ENCODE measurements at places on chromosomes 11 and 22.

- DNase-seq: no peak
Measured at GRCh38 chr22:50253941-50254340, 2.9 kb upstream of the HDAC10 start.

DNA sequence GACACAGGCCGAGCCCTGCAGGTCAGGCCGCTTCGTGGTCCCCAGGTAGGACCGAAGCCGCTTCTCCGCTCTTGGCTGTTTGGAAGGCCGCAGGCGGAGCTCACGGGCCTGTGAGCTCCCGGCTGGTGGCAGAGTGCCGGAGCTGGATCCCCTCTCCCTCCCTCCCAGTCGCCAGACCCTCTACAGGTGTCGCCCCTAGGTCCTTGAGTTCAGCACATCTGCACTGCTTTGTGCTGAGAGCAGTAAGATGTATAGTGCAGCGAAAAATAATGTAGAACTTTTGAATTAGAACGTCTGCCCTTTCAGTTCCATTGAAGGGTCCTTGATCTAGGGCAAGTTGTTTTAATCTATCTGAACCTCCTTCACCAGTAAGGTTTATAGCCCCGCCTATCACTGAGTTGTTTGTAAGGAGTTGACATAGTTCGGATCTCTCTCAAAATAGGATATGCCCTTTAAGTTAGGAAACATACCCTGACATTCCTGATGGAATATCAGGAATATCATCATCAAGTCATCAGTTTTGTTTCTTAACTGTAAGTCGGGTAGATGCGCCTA lies 419 bp downstream of the ANKRD49 start:
- DNase-seq: no peak

- DNase-seq: no peak
Measured at GRCh38 chr11:108125096-108125495, 3.7 kb downstream of the ACAT1 start.

- DNase-seq: no peak
Measured at GRCh38 chr11:132855516-132855915, 676.8 kb downstream of the OPCML start.

- DNase-seq: no peak
Measured at GRCh38 chr11:75966537-75967287, 151.7 kb downstream of the UVRAG start.

DNA sequence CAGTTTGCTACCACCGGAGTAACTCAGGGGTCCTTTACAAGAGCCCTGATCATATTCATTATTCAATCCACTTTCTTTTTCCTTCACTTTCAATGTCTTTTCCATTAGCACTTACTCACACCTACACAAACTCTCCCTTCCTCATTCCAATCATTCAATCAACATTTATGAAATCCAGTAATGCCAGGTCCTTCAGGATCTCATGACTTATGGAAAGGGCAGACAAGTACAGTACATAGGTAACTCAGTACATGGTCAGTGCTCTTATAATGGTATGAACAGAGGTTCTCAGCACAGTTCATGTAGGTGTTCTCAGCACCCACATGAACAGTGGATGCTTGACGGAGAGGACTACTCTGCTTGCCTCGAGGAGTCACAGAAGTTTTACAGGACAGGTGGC lies 106.6 kb downstream of the USP35 start:
- DNase-seq: no peak

GRCh38 chr22:31104869-31105268 lies 2.5 kb downstream of the SELENOM start:
- no peak for DNase-seq

DNA sequence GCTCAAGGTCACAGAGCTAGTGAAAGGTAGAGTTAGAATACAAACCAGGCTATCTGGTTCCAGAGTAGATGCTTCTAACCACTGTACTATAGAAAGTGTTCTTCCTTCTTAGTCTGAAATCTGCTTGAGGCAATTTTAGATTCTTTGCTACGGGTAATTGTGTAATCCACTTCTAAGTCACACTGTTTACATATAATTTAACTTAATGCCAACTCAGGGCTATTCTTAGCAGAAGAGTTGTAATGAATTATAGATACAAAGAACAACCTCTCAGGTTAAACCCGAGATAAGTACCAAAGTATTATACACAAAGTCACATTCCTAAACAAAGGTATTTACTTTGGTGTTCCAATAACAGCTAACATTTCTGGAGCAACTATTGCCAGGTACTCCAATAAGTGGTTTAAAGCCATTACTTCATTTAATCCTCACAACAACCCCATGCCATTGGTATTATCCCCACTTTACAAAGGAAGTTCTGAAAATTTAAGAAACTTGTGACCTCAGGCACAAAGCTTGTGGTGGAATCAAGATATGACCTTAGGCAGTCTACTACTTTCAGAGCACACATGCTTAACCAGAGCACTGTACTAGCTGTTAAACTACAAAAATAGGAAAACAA lies 31.1 kb upstream of the DDI1 start:
- DNase-seq: no peak

DNA sequence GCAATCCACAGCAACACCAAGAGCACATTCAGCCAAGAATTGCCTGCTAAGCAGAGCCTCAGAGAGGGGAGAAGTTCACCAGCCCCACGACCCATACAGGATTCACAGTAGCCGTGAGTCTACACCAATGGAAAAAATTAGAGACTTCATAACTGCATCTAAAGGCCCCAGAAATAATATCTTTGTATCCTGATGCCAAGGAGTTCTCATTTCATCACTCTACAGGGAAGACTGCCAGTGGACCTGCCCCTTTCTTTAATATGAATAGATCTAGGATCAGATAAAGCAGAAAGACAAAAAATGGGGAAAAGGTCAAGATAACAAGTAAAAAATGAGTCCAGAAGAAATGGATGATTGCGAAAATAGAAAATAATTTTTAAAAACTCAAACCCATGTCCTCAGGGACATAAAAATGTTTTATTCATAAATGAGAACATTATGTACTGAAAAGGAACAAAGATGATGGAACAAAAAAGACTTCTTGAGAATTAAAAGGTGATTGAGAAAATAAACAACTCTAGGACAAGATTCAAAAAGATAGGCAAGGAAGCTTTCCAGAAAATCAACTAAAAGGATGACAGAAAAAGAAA lies 9.5 kb downstream of the APOL3 start:
- DNase-seq: no peak

DNA sequence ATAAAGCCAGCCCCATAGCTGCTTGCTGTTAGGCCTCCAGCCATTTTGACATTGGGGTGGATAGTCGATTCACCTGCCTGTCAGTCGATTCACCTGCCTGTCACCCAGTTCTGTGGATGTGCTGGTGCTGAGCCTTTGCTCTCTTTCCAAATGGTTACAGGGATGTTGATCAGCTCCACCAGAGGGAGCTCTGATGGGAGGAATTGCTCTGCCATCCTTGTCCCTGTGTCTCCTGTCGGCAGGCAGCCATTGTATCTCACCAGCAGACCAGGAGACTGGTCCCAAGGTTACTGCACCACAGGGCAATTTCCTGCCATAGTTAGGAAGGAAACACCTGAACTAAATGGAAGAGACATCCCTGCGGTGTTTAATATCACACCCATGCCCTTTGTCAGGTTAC lies 6.1 kb downstream of the MPEG1 start:
- DNase-seq: no peak

DNA sequence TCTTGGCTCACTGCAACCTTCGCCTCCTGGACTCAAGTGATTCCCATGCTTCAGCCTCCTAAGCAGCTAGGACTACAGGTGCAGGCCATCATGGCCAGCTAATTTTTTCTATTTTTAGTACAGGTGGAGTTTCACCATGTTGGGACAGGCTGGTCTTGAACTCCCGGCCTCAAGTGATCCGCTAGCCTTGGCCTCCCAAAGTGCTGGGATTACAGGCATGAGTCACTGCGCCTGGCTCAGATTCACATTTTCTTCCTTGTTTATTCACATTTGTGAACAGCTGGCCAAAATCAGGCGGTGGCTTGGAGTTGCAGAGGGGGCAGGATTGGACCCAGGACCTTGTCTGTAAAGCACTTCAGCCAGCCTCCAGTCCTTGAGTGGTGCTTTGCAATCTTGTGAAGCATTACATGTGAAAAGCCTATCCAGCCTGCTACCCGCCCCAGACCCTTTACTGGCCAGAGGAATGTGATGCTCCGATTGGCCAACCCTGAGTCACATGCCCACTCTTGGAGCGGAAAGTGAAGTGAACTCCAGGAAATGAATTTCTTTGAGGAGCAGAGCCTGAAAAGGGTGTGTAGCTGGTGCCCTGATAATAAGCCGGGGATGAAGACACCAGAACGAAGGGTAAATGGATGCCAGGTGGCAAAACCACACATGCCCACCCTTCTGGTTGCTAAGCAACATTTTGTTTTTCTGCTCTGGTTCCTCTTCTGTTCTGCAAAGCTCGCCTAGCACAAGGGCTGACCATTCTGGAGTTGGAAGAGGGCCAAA lies 62.6 kb upstream of the PTPRJ start:
- no peak for DNase-seq

DNA sequence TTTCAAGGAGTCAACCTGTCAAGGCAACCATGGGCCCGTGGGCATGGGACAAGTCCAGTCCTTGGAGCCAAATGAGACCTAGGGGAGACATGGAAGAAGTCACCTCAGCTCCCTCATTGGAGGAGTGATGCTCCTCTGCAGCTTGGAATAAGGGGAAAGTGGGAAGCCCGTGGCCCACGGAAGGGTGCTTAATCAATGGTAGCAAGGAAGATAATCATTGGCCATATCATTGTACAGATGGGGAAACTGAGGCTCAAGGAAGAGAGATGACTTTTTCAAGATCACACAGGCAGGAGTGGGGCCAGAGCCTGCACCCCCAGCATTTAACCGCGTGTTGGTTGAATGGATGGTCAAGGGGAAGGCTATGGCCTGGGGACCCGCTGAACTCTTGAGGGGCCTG lies 133.0 kb downstream of the OSBP2 start:
- DNase-seq: no peak

DNA sequence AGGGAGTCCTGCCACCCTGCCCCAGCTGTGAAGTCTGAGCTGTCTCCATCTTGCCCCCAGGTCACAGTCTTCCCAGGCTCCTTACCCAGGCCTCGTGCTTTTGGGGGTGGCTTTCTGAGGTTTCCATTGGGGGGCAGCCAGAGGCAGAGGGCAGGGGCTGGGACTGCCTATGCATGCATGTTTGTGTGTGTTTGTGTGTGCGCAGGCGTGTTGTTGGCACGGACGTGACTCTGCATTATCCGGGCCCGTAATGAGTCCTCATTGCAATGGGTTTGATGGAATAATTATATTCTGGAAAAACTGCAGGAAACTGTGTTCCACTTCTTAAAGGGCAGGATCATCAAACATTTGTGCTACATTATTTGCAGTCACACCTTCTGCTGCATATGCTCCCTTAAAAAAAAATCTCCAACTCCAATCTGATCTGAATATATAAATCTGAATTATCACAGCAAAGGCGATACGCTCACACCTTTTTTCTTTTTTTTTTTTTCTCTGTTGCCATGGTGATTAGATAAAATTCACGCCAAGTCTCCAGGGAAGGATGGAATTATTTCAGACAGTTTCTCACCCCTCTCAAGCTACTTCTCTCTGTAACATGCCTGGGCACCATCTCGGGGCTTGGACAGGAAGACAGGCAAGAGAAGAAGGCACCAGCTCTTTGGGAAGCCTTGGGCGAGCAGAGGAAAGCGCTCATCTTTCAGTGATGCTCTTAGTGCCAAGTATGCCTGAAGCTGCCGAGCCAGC lies 45.9 kb downstream of the DSCAML1 start:
- no peak for DNase-seq

DNA sequence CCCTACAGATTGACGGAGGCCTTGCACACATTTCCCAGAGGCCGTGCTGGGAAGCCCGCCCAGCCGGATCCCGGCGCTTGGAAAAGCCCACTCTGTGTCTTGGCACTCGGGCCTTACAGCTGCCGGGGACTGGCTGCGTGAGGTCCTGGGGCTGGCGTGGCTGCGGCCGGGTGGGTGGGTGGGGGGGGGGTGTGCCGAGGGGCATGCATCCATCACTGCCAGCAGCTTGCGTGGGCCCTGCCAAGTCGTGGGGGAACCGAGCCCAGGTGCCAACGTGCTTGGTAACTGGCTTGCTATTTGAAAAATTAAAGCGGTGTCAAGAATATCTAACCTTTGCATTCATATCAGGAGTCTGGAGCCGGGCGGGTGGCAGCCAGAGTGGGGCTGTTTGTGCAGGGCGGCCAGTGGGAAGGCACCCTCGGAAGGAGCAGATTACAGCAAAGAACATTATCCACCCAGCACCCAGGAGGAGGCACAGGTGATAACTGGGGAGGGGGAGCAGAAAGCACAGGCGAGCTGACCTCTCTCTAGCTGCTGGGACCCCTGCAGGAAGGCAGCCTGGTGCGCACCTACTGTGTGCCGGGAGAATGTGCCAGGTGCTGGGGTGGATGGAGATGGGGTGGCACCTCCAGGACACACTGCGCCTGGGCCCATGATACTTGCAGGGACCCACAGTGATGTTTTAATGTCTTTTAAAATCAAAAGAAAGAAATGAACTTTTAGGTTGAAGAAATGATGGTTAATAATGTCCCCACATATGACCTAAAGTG lies 28.5 kb upstream of the SMIM38 start:
- DNase-seq: no peak

- DNase-seq: no peak
Measured at GRCh38 chr11:72598906-72599305, 75.3 kb downstream of the PDE2A start.

DNA sequence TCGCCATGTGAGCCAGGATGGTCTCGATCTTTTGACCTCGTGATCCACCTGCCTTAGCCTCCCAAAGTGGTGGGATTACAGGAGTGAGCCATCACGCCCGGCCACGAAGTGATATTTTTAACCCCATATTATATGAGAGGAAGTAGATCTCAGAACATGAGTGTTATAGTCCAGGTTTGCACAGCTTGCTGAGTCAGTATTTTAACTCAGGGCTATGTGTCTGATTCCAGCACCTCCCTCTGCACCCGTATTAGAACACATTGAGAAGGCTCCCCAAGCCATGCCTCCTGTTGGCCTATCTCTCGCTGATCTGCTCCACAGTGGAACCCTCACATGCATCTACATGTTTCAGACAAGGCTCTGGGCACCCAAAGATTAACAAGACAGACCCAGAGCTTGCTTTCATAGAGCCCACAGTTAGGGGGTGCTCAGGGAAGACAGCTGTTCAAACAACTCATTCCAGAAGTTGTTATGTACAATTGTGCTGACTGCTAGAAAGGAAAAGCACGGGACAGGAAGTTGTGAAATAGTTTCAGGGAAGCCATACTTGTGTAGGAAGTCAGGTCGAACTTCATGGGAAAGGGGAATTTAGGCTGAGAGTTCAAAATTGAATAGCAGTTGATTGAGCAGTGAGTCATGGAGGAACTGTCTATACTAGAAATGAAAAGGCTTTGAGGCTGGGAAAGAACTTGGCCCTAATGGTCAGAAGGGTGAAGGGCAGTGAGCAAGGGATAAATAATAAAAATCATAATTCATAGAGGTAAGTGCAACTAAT lies 49.3 kb upstream of the CLPB start:
- DNase-seq: no peak

DNA sequence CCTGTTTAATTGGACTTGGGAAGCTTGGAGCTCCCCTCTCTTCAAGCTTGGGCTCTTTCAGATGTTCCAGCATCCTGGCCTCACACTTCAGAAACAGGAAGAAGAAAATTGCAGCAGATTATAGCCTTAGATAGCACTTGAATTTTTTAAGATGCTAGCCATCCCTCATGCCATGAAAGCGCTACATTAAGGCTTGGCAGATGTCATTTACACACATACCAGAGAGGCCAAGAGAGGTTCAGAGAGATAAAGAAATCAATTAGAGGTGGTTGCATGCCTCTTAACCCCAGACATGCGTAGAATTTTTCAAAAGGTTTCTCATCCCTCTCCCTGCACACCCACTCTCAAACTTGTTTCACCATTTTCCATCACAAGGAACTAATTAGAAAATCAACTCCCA lies 31.9 kb upstream of the DBX1 start:
- DNase-seq: no peak

All from stimulated activated CD4-positive, alpha-beta T cell treated with anti-CD3 and anti-CD28 coated beads, Interleukin-1b, Interleukin-23, amount 100 ng/mL, for 1 hour (primary cell).